ENCODE measurements at places on chromosomes 16 and 17. TPM values are rescaled to one million over a fixed set of nuclear protein-coding genes. Genes with fewer than 3 reads are reported as not detected.
A peak's percentile ranks its signal among the peaks of the same experiment; 100 is the strongest.

The MPP3 gene
- total RNA-seq, result 10.7 TPM

The LITAFD gene
- not detected for total RNA-seq

The ARL5C gene
- total RNA-seq, result not detected

The KRTAP9-8 gene
- not detected for total RNA-seq

The SLC13A2 gene
- 49.7 TPM for total RNA-seq

The PYDC1 gene
- not detected for total RNA-seq

The MT1F gene
- total RNA-seq, result 26.6 TPM

The NOS2 gene
- total RNA-seq, result 0.40 TPM

The NT5M gene
- total RNA-seq, result 1.7 TPM

The PDILT gene
- not detected for total RNA-seq

GRCh38 chr17:51427323-51427811, 167.0 kb downstream of the UTP18 start:
- DNase-seq, result no peak
- H3K27me3 ChIP-seq, result no peaks in the 10 kb centered on the region
- no peaks in the 10 kb centered on the region for H3K36me3 ChIP-seq
- H3K4me1 ChIP-seq, result no peaks in the 10 kb centered on the region

GRCh38 chr16:27434141-27435051, 32.4 kb downstream of the IL21R start:
- no peaks in the 10 kb centered on the region for H3K4me1 ChIP-seq
- DNase-seq, result no peak
- no peak overlapping the region for H3K4me3 ChIP-seq
- H3K27me3 ChIP-seq, result no peaks in the 10 kb centered on the region
- H3K27ac ChIP-seq, result no peak overlapping the region

DNA sequence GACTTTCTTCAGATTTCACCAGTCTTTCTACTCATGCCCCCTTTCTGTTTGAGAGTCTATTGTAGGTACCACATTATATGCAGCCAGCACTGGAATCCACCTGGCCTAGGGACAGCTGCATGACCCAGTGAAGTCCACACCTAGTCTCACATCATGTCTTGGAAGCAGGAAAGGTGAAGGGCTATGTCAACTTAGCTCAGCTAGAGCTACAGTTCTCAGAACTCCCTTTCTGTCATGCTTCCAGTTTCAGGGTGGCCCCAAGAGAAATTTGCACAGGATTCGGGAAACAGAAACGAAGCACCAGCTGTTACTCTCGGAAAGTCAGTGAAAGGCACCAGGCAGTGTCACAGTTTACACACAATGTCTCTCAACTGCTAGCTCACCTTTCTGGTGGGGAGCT, 51.6 kb upstream of the NLRP1 start:
- no peaks in the 10 kb centered on the region for H3K36me3 ChIP-seq
- no peak overlapping the region for H3K27ac ChIP-seq
- H3K4me1 ChIP-seq, result no peaks in the 10 kb centered on the region
- DNase-seq, result no peak

GRCh38 chr17:46722662-46723285, 95.7 kb downstream of the WNT3 start:
- no peak overlapping the region for H3K4me3 ChIP-seq
- no peaks in the 10 kb centered on the region for H3K36me3 ChIP-seq
- DNase-seq, result no peak
- no peaks in the 10 kb centered on the region for H3K4me1 ChIP-seq

GRCh38 chr16:24118126-24118821, 137.9 kb upstream of the CACNG3 start:
- no peak for DNase-seq
- no peak overlapping the region for H3K27ac ChIP-seq
- H3K4me3 ChIP-seq, result no peak overlapping the region
- H3K36me3 ChIP-seq, result no peaks in the 10 kb centered on the region
- no peaks in the 10 kb centered on the region for H3K4me1 ChIP-seq

- no peak overlapping the region for H3K27ac ChIP-seq
- no peaks in the 10 kb centered on the region for H3K4me1 ChIP-seq
- no peak for DNase-seq
- no peaks in the 10 kb centered on the region for H3K27me3 ChIP-seq
Measured at GRCh38 chr17:29059281-29059680, 16.3 kb downstream of the PIPOX start.

DNA sequence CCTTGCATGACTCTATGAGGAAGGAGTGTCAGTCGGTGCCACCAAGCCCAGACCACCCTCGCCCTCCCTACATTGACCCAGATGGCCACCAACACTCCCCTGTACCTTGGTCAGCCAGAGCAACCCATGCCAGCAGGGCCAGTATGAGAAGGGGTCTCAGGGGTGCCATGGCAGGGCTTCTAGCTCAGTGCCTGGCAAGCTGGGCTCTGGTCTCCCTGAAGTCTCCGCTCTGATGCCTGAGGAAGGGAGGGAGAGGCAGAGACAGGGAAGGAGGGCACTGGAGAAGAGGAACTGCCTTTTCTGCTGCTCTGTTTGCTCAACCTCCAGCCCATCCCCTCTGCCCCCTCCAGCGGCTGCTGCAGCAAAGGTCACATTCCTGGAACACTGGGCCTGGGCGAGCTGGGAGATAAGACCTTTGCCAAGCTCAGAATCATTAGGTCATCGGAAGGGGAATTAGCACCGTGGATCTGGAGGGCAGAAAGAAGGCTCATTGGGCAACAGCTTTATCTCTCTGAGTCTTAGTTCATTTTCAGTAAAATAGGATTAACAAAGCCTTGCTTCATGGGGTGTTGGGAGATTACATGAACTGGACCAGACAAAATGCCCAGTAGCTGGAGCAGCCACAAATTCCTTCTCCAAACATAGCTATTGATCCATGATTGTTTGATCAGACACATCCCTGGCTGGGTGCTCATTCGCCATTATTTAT, at the start of gene VTN:
Gene VTN (minus strand): TSS at position 273 of the 709 bp plus-strand sequence. CDS start 104 bp downstream, at position 169.
- peaks cover 18% of the 10 kb centered on the region for H3K27me3 ChIP-seq
- H3K4me1 ChIP-seq, result peaks cover 8% of the 10 kb centered on the region
- no peak within 1 kb of the TSS for H3K4me3 ChIP-seq

- peak within 1 kb of the TSS; percentile 60 for H3K4me3 ChIP-seq
- DNase-seq, result peak; percentile 83
- no peak within 1 kb of the TSS for H3K27ac ChIP-seq
- H3K27me3 ChIP-seq, result peaks cover 95% of the 10 kb centered on the region
Measured at GRCh38 chr17:79777894-79778503, at the start of gene CBX2. Gene CBX2 (plus strand): TSS chr17:79778148. CDS start chr17:79778236, 88 bp downstream.

DNA sequence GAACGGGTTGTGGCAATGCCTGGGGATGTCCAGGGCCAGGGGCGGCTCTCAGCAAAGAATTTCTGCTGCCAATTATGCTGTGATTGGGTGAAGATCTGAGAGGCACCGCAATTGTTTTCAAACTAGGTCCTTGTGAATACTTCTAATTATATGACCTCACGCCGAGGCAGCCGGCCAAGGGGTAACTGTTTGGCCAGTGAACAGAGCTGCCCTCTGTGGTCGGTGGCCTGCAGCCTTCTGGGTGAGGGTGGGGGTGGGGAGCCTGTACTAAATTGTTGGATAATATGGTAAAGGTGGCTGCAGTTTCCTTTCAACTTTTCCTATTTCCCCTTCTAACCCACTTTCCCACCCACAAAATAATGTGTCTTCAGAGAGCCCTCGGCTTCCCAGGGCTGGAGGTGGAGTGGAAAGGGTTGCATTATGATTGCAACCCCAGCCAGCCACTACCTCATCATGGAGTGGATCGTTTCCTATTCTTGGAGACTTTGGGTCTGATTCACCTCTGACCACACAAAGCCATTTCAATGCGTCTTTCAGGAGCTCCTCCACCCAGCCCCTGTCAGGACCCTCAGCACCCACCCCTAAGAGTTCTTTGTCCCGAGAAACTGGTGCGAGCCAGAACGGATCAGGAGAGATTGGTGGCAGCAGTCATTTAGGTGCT, 2.0 kb upstream of the DNAI2 start:
- H3K36me3 ChIP-seq, result no peaks in the 10 kb centered on the region
- no peak for DNase-seq
- H3K4me3 ChIP-seq, result no peak overlapping the region
- H3K27me3 ChIP-seq, result peaks cover 17% of the 10 kb centered on the region

- no peak for DNase-seq
- H3K36me3 ChIP-seq, result no peaks in the 10 kb centered on the region
- peaks cover 63% of the 10 kb centered on the region for H3K4me1 ChIP-seq
- H3K27ac ChIP-seq, result peak overlapping the region; percentile 90
- peaks cover 6% of the 10 kb centered on the region for H3K27me3 ChIP-seq
- H3K4me3 ChIP-seq, result no peak overlapping the region
Measured at GRCh38 chr17:77286391-77286640, 145.5 kb downstream of the SEC14L1 start.

DNA sequence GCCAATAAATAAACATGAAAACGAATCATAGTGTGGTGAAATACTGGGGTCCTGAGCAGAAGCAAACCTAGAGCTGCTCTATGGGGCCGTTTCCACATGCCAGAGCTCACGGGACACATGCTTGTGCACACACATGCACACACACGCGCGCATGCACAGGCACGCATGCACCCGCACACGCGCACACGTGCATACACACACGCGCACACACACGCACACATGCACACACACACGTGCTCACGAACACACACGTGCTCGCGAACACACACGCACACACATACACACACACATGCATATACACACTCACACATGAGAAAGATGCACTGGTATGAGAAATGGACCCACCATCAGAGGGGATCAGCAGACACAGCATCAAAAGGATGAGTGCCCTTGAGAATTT, 52.2 kb upstream of the DNAJA2 start:
- H3K4me1 ChIP-seq, result no peaks in the 10 kb centered on the region
- H3K27ac ChIP-seq, result no peak overlapping the region
- H3K36me3 ChIP-seq, result no peaks in the 10 kb centered on the region
- no peak for DNase-seq

GRCh38 chr17:57838857-57839570, 10.8 kb downstream of the MRPS23 start:
- no peak for DNase-seq
- no peak overlapping the region for H3K27ac ChIP-seq
- no peaks in the 10 kb centered on the region for H3K27me3 ChIP-seq
- no peak overlapping the region for H3K4me3 ChIP-seq

DNA sequence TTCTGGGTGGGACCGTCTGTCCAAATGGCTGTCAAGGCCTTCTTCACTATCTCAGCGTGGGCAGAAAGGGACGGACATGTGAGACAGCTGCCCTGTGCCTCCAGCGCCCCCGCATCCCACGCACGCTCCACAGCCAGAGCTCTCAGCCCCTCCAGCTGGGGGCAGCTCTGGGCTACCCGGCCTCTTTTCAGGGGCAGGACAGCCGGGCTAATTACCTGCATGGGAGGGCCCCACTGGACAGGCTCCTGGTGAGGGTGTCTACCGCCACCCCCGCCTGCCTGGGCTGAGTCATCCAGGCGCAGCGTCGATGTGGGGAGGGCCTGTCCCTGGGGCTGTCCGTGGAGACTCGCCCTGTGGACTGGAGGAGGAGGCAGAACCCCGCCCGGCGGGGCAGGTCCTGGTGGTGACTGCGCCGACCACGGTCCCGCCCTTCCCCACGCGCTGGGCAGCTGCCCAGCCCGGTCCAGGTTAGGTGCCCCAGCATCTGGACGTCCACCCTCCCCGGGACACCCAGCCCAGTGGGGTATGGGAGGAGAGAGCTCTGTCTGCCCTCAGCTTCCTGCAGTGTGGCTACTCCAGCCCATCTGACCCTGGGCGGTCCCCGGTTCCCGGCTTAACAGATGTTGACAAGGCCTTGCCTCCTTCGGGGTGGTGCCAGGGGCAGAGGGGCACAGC, 5.9 kb upstream of the METRNL start:
- H3K27me3 ChIP-seq, result peaks cover 11% of the 10 kb centered on the region
- peak overlapping the region; percentile 17 for H3K27ac ChIP-seq
- peaks cover 22% of the 10 kb centered on the region for H3K4me1 ChIP-seq
- H3K4me3 ChIP-seq, result no peak overlapping the region
- no peaks in the 10 kb centered on the region for H3K36me3 ChIP-seq
- peak; percentile 87 for DNase-seq

GRCh38 chr17:9987779-9988585, 82.9 kb upstream of the RCVRN start:
- peak; percentile 21 for DNase-seq
- H3K27ac ChIP-seq, result no peak overlapping the region
- H3K4me1 ChIP-seq, result no peaks in the 10 kb centered on the region
- no peak overlapping the region for H3K4me3 ChIP-seq

All from transverse colon (tissue), 4 donors.